ENCODE measurements at places on chromosomes 2 and 18.

GRCh38 chr2:15941481-15941850 lies 1.1 kb downstream of the MYCN start:
- DNase-seq = no peak

DNA sequence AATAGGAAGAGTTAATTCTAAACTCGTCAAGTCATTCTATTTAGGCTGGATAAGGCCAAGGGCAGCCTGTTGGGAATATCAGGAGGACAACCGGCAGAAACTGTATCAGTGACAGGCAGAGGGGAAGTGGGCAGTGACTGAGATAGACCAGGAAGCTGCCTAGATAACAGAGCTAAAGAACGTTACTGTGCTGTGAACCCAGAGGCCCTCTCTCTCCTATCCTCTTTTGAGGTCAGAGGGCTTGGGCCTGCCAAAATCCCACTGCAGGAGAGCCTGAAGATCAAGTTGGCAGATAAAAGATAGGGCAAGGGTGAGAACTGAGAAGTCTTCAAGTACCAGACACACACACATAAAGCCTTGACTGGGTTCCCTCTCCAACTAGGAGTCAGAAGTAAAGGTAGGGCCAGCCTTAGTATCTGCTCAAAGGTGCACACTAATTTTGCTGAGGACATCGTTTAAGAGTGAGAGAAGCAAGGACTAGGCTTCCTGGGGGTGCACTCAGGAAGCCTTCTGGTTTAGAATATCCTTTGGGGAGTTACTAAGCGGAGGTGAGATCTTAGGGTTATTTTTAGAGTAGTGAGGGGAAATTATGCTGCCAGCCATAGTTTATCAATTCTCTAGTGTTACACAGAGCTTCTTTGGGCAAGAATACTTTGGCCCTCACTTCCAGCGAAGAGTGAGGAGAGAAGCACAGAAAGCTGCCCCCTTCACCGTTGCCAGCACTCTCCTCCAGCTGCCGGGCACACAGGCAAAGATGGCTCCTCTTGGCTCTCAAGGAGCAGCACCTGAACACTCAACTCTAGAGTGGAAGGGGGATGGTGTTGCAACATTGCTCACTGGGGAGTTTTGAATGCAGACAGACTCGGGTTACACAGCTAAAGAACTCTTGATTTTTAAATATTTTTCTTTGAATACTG lies 9.8 kb downstream of the CAVIN2 start:
- no peak for DNase-seq

- DNase-seq = no peak
Observed at GRCh38 chr2:46747297-46747818, 168.2 kb downstream of the MCFD2 start.

DNA sequence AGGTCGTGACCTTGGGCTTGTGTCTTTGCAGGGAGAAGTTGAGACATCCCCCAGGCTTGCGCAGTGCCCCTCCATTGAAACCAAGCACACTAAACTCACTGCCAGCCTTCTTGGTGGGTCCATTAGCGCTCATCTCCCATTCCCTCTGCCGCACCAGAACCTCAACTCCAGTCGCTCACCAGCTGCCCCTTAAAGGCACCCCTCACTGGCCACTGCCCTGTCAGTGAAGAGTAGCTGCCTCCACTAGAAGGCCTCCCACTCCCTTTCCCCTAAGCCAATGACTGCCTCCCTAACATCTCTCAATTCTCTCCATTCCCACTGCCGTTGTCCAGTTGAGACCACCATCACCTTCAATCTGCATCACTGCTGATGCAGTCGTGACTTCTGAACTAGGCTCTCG lies 114.8 kb upstream of the EPC2 start:
- no peak for DNase-seq

DNA sequence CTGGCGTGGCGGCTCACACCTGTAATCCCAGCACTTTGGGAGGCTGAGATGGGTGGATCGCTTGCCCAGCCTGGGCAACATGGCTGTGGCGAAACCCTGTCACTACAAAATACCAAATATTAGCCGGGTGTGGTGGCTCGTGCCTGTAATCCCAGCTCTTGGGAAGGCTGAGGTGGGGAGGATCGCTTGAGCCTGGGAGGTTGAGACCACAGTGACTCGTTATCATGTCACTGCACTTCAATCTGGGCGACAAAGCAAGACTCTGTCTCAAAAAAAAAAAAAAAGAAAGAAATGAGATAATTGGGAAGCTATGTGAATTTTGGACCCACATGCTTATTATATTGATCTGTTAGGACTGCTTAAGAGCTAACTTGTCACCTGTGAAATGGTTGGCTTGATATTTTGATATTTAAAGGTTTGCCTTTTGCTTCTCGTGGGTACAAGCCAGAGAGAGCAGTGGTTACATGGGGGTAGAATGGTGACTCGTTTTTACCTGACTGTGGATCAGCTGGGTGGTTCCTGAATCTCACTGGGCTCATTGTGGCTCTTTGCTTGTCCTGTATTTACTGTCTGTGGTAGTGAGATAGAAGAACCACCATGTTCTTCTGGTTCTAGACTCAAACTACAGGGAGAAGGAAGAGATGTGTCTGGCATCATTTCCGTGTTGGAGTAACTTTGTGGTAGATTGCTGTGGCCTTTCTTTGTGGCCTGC lies 28.9 kb downstream of the ZNF532 start:
- DNase-seq = no peak

DNA sequence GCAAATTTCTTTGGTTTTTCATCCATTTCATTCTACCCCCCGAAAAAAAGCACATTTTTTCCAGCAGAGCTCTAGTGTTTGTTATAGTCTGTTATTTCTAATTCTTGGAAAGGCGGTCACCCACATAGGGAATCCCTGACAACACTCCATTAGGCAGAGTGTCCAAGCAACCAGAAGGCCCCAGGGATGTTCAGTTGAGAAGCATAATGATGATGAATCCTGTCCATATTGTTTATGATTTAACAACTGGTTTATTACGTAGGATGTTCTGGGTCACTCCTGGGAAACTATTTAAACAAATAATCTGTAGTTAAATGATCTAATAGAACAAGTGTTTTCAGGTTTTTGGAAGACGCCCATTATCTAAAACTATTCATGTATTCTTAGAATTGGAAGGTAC lies 388.7 kb downstream of the TNS1 start:
- DNase-seq = no peak

- DNase-seq = no peak
Observed at GRCh38 chr2:68088940-68089339, 26.1 kb upstream of the C1D start.

DNA sequence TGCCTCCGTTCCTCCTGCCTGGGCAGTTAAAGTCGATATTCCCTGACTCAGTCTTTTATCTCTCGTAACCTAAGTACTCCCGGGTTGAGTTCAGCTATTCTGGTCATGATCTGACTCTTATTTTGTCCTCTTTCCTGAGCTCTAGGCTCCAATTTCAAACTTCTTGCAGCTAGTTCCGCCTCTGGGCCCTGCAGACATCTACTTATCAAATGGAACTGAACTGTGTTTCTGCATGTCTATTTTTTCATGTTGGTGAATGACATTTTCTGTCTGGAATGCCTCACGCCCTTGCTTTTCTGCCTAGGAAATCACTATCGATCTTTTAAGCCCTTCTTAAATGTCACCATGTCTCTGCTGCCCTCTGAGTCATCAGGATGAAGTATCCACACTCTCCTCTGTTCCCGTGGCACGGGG lies 101.5 kb downstream of the VAPA start:
- peak; percentile 65 for DNase-seq

DNA sequence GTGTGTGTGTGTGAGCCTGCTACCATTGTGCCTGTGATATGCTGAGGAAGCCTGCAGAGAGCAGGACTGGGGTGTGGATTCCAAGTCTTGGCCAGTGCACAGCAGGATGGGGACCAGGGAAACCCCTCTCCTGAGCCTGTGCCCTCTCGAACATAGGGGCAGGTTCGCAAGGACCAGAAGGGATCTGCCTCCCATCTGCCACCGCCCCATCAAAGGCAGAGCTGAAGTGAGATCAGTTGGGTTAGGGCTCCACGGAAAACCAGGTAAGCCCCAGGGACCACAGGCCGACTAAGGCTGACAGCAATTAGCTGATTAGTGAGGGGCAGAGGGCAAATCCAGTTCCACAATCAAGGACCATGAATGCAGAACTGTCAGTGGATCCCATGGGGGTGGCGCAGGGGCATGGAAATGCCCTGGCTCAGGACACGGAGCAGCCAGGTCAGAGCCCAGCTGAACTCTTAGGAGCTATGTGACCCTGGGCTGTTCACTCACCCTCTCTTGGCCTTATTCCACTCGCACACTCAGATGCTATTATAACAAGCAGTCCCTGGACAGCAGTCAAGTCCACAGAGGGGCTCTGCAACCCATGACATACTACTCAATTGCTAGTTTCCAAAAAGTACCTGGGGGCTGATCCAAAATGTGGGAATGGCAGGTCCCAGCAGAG lies 84.2 kb upstream of the ID2 start:
- DNase-seq = no peak

- DNase-seq = peak; percentile 62
Observed at GRCh38 chr2:23283653-23284052, 101.3 kb upstream of the KLHL29 start.

DNA sequence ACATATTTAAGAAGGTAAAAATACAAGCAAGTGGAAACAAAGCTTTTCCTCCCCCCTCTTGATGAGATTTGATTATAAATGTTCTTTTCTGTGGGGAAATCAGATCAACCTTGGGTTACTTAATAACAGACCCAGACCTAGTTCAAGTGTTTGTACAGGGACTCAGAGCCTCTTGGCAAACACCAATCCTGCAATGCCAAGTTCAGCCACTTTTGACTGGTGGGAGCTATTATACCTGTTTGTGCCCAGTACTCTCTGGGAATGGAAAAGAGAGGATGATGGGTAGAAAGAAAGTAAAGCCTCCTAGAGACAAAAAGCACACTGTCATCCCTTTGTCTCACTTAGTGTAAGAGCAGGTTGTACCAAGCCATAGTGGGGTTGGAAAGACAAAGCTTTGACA lies 63.8 kb upstream of the EPHA4 start:
- no peak for DNase-seq

All from urothelium cell line (cell line).